ENCODE measurements at places on chromosomes 12 and 14.

DNA sequence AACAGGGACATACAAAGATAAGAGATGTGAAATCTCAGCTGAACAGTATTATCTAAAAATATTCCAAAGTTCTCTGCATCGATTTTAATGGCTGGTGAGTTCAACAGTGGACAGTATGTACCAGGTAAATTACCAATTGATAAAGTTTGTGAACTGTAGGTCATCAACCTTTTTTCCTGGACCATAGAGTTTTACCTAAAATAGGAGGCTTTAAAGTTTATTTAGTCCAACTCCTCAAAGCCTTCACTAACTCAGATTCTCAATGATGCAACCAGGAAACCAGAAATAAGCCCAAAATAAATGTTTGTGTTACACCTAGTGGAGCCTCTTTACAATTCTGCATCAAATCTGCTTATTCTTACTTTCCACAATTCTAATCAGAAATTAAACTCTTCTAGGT is 205.8 kb downstream of the ANO6 start:
- DNase-seq = no peak

DNA sequence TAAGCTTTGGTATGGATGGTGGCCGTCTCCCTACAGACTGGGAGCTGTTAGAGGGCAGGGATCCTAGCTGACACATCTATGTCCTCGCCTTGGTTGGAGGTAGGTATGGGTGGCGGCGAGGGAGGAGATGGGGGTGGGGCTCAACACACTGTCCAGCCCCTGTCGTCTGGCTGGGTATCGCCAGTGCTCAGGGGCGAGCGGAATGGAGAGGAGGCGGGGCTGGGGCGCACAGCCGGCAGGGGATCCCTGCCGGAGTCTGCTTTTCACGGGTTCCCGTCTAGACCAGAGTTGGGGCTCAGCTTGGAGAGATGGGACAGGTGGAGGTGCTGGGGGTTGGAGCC is 16.1 kb downstream of the TAMALIN start:
- DNase-seq = no peak

- DNase-seq = no peak
Measured at GRCh38 chr12:100593490-100593889, 20.0 kb downstream of the GAS2L3 start.

DNA sequence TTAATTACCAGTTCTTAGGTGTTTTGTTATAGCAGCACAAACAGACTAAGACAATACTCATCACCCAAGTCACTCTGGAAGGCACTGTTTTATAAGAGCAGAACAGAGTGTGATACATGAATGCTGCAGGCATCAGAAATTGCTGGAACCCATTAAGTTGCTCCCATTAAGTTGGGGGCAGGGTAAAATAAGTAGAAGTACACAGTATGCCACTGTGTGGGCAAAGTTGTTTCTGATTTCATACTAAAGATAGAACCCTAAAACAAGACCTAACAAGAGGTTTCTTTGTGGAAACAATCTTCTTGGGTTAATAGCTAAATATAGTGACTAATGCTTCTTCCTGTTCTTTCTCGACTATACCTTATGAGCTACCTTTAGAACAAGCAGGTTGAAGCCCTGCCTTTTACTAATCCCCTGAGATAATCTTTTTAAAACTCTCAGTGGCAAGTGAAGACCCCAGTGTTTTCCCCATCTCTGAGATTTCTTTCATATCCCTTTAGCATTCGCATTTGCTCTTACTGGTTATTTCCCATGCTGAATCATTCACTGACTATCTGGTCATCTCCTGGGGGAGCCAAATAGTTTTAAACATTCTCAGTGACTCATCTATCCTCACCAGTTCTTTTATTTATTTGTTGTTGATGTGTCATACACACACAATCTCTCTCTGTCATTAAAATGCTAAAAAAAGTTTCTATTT is 52.3 kb downstream of the SOCS2 start:
- no peak for DNase-seq

GRCh38 chr12:129949651-129950050 is 45.8 kb upstream of the TMEM132D start:
- DNase-seq = no peak

DNA sequence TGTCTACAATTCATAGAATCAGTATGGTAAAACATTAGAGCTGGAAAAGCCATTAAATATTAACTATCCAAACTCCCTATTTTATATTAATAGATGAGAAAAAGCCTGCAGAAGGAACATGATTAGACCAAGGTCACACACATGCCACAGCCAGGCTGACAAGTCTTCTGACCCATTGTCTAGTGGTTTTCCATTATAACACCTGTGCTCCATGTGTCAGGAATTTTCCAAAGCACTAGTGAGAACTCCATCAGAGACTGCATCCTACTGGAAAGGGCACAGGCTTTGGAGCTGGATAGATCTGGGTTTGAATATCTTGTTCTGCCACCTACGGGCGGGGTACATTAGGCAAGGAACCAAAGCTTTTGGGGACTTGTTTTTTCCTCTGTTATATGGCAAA is 325.5 kb downstream of the RAD51B start:
- DNase-seq = no peak

- DNase-seq = no peak
Measured at GRCh38 chr12:122022393-122023338, 982 bp downstream of the BCL7A start.

DNA sequence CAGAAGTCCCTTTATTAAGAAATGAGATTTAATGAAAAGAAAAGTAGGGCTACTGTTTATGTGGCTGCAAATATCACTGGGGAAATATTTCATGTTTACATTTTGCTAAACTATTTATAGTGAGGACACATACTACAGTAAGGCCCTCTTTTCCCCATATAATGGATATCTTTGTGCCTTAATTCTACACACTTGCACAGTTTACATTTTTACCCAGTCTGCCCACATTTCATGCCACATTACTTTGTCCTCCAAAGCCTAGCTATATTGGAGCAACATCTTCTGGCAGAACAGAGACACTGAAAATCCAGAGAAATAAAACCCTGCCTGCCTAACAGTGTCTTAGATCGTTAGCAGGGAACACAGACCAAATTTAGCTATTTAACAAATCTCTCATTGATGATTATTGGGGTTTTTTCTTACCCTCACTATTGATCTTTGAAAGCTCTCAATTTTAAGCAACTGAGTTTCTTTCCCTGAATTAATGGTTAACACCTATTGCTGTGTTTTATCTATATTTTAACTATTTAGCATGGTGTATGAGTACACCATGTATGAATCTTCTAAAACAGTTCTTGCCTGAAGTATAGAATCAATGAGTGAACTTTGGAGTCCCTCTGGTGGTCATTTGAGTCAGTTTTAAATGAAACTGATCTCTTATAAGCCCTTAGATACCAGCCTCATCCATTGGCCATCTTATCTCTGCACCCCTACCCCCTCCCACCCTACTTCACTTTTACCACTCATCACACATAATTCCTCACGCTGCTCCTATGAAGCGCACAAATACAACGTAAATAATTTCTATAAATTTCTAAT is 170.2 kb downstream of the BCAT1 start:
- DNase-seq = no peak

- DNase-seq = no peak
Measured at GRCh38 chr12:1584326-1584725, 10.1 kb downstream of the FBXL14 start.

DNA sequence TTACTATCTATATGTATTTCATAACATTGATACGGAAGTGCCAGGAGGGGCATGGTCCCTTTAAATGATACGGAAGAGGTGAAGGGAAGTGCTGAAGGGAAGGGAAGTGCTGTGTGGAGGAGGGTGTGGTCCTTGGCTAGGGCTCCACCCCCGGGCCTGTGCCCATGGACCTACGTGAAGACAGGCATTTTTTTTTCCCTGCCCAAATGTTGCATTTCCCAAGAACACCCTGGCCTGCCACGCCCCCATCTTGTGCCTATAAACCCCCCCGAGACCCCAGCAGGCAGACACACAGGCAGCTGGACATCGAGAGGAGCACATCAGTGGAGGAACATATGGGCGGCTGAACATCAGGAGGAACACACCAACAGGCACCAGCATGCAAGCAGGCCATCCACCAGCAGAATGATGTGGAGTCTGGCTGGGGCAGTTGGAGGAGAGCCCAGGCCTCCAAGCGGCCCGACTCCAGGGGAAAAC is 134.1 kb downstream of the SLC41A2 start:
- DNase-seq = no peak

DNA sequence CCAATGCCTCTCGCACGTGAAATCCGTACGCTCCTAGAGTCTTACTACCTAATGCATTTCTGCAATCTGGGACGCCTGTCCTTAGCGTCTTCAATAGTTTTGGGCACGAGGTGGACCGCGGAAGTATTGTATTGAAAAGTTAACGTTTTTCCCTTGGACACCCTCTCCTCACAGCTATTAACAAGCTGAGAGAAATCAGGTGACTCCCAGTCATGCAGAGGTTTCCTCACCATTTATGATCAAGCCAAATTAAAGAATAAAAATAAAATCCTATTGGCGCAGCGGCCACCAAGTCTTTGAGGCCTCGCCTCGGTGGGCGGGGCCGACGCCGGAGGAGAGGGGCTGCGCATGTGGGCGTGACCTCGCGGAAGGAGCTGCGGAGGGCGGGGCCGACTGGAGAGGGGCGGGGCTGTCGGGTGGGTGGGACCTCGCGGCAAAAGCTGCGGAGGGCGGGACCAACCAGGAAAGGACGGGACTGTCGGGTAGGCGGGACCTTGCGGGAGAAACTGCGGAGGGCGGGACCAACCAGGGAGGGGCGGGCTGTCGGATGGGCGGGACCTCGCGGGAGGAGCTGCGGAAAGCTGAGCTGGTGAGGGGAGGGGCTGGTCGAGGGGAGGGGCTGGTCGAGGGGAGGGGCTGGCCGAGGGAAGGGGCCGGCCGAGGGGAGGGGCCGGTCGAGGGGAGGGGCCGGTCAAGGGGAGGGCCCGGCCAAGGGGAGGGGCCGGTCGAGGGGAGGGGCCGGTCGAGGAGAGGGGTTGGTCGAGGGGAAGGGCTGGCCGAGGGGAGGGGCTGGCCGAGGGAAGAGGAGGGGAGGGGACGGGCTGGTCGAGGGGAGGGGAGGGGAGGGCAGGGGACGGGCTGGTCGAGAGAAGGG is 1.1 kb upstream of the PPP2R5C start:
- peak; percentile 95 for DNase-seq

DNA sequence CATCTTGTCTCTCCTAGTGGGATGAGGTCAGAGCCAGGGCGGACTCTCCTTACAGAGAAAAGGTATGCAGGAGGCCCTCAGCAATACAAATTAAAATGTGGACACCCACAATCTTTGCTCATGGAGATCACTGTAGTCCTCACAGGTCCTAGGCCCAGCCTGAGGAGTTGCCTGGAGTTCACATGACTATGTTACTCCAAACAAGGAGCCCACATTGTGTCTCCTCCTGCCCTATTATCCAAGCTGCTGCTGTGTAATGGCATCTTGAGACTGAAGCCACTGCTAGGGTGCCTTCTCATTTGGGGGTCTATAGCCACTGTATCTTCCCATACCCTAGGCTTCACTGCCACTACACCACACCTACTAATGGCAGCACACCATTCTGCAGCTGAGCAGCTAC is 11.0 kb downstream of the OR4K1 start:
- DNase-seq = no peak

GRCh38 chr12:50103767-50104321 is at the start of gene GPD1:
Gene GPD1 (plus strand): TSS chr12:50104008. CDS start chr12:50104051, 43 bp downstream.
- peak; percentile 58 for DNase-seq

DNA sequence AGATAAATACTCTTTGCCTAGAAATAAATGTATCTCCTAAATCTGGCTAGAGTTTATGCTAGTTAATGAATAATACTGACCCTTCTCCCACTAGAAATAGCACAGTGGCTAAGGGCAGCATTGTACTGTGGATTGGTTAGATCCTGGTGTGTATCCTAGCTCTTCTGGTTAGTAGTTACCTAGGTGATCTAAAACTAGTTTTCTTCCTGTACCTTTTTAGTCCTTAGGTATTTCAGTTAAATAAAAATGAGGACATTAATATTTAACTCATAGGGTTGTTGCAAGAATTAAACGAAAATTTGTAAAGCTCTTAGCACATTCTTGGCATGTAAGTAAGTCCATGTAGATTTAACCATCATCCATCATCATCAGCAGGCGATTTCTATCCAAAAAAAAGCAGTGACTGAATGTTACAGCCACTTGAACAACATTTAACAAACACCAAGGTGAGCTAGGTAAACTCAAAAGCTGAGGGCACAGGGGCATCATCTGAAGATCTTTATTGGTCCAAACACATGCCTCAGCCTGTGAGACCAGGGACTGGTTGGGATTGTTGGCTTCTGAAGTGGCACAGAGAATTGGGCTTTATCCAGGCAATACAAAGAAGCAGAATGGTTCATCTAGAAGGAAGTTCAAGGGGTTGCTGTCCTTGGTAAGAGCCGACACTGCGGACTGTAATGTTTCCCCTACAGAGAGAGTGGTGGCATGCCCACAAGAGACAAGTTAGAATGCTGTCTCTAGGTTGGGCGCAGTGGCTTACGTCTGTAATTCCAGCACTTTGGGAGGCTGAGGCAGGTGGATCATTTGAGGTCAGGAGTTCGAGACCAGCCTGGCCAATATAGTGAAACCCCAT is 100.8 kb downstream of the GAS2L3 start:
- no peak for DNase-seq

GRCh38 chr12:122349078-122349477 is 73.4 kb downstream of the CLIP1 start:
- DNase-seq = no peak

GRCh38 chr12:66709893-66710292 is 31.0 kb upstream of the GRIP1 start:
- DNase-seq = no peak

DNA sequence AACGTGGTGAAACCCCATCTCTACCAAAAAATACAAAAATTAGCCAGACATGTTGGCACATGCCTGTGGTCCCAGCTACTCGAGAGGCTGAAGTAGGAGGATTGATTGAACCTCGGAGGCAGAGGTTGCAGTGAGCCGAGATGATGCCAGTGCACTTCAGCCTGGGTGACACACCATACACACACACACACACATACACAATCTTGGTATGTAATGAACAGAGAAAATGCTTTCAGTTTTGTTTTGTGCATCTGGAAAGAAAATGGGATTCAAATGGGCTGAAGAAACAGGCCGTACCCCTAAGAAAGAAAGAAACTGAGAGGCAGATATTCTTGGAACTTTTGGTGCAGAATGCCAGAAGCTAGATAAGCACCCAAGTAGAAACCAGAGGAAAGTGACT is 107.2 kb downstream of the PDE3A start:
- no peak for DNase-seq

DNA sequence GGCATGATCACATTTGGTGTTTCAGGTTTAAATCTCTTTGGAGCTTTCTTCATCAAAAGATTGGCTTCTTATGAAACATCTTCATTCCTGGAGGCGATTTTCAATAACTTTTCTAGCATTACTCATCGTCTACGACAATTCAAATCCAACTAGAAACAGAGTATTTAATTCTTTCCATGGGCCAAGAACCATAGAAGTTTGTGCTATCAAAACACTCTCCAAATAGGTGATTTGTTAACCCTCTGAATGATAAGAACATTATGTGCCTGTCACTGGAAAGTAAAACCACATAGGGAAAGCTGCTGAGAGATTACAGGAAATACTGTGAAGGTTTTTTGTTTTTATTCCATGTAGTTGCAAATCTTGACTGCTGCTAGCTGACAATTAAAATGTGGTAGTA is 6.9 kb upstream of the DCN start:
- DNase-seq = no peak

DNA sequence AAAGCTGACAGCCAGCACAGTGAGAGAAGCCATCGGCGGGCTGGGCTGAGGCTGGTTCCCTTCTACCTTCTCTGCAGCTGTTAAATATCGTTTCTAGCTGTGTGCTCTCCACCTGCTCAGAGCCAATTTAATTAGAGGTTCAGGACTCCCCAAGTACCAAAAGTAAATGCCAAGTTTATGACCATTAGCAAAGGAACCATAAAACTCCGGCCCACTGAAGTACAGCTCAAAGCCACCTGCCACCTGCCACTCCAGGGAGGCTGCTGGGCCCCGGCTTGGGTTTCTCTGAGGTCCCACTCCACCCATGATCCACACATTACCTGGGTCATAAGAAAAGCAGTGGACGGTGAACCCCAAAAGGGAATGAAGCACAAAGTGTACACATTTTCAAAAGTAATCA is 272.8 kb downstream of the KSR2 start:
- DNase-seq = no peak

Data from renal pelvis (tissue), 12 donors.